ENCODE measurements at places on chromosomes 7 and 10. TPM values are rescaled to one million over a fixed set of nuclear protein-coding genes. Genes with fewer than 3 reads are reported as not detected.

DNA sequence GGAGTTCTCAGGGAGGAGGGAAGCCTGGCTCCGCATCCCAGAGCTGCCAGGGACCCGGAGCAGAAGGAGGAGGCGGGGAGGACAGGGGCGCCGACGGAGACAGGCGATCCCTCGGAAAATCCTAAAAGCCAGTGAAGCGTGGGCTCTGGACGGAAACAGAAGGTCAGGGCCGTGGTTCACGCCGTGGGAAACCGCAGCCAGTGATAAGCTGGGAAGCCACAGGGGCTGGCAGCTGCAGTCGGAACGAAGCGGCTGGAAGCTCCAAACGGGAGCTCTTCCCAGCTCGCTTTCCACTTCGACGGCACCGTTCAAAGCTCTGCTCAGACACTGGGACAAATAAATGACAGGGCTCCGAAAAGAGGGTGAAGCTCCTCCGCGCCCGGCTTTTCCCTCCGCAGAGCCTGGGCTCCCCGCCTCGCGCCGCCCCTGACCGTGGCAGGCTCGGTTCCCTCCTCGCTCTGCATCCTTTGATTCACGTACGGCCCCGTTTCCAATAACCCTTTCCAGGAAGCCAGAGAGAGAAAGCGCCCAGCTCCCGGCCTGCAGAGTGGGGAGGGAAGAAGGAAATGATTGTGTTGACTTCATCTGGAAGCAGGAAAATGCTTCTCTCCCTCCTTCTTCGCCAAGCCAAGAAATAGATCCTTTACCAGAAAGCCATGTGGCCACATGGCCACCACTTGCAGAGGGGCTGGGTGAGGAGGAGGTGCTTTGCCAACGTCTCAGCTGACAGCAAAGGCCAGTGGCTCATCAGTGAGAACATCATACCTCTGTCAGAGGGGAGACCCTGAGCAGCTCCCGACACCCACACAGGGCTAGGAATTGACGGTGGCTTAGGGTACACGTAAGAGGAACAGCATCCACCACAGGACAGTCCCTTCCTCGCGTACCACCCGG lies 57.4 kb downstream of the ADRB1 start:
- peak; percentile 78 for DNase-seq
- peaks cover 21% of the 10 kb centered on the region for H3K27me3 ChIP-seq
- H3K4me3 ChIP-seq: peak overlapping the region; percentile 24
- no peaks in the 10 kb centered on the region for H3K36me3 ChIP-seq
- H3K4me1 ChIP-seq: peaks cover 39% of the 10 kb centered on the region

GRCh38 chr7:26291699-26292538 lies at the start of gene SNX10:
TSS of gene SNX10 (plus strand) at chr7:26291862. CDS start at chr7:26346443, 54,581 bp downstream.
- H3K4me1 ChIP-seq: no peaks in the 10 kb centered on the region
- H3K36me3 ChIP-seq: no peaks in the 10 kb centered on the region
- no peaks in the 10 kb centered on the region for H3K27me3 ChIP-seq
- peak within 1 kb of the TSS; percentile 39 for H3K27ac ChIP-seq
- DNase-seq: peak; percentile 62

- H3K27ac ChIP-seq: no peak overlapping the region
- H3K4me3 ChIP-seq: no peak overlapping the region
- no peaks in the 10 kb centered on the region for H3K27me3 ChIP-seq
- no peaks in the 10 kb centered on the region for H3K36me3 ChIP-seq
- H3K4me1 ChIP-seq: no peaks in the 10 kb centered on the region
- DNase-seq: no peak
Measured at GRCh38 chr7:71626206-71626605, 494.3 kb downstream of the GALNT17 start.

- H3K27me3 ChIP-seq: no peaks in the 10 kb centered on the region
- no peaks in the 10 kb centered on the region for H3K36me3 ChIP-seq
- H3K27ac ChIP-seq: no peak overlapping the region
- no peaks in the 10 kb centered on the region for H3K4me1 ChIP-seq
- DNase-seq: no peak
Measured at GRCh38 chr7:120079022-120079421, 194.0 kb upstream of the KCND2 start.

GRCh38 chr10:28797904-28798371 lies 120.6 kb downstream of the BAMBI start:
- no peaks in the 10 kb centered on the region for H3K27me3 ChIP-seq
- no peaks in the 10 kb centered on the region for H3K4me1 ChIP-seq
- H3K36me3 ChIP-seq: no peaks in the 10 kb centered on the region
- H3K27ac ChIP-seq: no peak overlapping the region

DNA sequence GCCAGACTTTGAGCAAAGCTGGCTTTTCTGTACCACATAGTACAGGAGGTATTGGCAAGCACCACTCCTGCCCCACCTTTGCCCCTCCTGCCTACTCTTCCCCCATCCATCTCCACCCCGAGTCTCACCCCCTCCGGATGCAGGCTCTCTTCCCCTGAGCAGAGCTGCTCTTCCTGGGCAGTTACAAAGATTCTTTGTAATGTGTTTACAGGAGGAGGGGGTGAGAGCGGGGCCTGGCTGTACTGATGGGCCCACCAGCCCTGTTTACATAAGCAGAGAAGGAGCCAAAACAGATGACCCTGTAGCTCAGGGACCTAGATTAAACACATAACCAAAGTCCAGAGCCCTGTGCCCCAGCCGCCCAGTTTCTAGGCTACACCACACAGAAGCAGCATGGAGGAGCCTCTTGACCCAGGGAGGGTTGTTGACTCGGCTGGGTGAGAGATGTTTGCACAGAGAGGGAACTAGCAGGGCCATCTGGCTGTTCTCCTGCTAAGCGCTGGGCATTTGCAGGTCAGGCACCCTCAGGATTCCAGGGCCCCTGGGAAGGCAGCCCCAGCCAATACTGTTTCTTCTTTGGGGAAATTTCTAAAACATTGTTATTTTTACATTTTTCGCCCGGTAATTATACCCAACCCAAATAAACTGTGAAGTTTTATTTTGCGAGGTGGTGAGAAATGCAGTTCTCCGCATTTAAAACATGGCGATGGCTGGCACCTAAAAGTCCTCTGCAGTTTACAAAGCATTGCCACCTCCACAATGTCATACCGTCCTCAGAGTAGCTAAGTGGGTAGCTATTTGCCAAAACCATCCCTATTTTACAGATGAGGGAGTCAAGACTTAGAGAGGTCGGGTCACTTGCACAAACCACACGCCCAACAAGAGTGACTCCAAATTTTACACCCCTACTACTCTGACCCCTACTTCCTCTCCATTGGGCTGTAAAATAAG lies 11.4 kb upstream of the ZKSCAN1 start:
- H3K4me3 ChIP-seq: no peak overlapping the region
- peak overlapping the region; percentile 41 for H3K27ac ChIP-seq
- H3K27me3 ChIP-seq: no peaks in the 10 kb centered on the region

- peaks cover 2% of the 10 kb centered on the region for H3K27me3 ChIP-seq
- no peaks in the 10 kb centered on the region for H3K36me3 ChIP-seq
- H3K4me1 ChIP-seq: peaks cover 5% of the 10 kb centered on the region
- H3K4me3 ChIP-seq: no peak overlapping the region
- H3K27ac ChIP-seq: no peak overlapping the region
Measured at GRCh38 chr7:115674467-115675024, 356.0 kb downstream of the TFEC start.

GRCh38 chr7:45084901-45085618 lies 3.7 kb downstream of the NACAD start:
- peaks cover 25% of the 10 kb centered on the region for H3K27me3 ChIP-seq
- DNase-seq: peak; percentile 14
- H3K4me1 ChIP-seq: peaks cover 14% of the 10 kb centered on the region
- no peaks in the 10 kb centered on the region for H3K36me3 ChIP-seq
- H3K4me3 ChIP-seq: no peak overlapping the region
- H3K27ac ChIP-seq: no peak overlapping the region

PRLHR gene
- total RNA-seq: not detected

RBP4 gene
- total RNA-seq: 13.8 TPM

SLC16A9 gene
- total RNA-seq: 1.5 TPM

FRG2B gene
- not detected for total RNA-seq

TUBB8 gene
- 0.26 TPM for total RNA-seq

PDLIM1 gene
- 268 TPM for total RNA-seq

HOXA5 gene
- 21.6 TPM for total RNA-seq

THNSL1 gene
- total RNA-seq: 3.9 TPM

DDX21 gene
- total RNA-seq: 73.4 TPM
